Astrocyte (in vitro differentiated cells and primary cell): ENCODE measurements at places on chromosomes 2 and 18. TPM values are rescaled to one million over a fixed set of nuclear protein-coding genes. Genes with fewer than 3 reads are reported as not detected.
A peak's percentile ranks its signal among the peaks of the same experiment; 100 is the strongest.

ALPG gene
- total RNA-seq = 0.19 and 0.27 TPM in 2 replicates

NBAS gene
- 57.6 and 61.5 TPM in 2 replicates for total RNA-seq

LAMA3 gene
- total RNA-seq = 0.50 and 0.86 TPM in 2 replicates

ITPRIPL1 gene
- 0.10 and 0.45 TPM in 2 replicates for total RNA-seq

SLC8A1 gene
- total RNA-seq = 33.5 and 34.8 TPM in 2 replicates

HNMT gene
- 15.3 and 17.3 TPM in 2 replicates for total RNA-seq

ASB1 gene
- 30.6 and 31.7 TPM in 2 replicates for total RNA-seq

CNDP1 gene
- total RNA-seq = 0.31 TPM in 1 of 2 replicates, not detected in the other

IL36B gene
- total RNA-seq = not detected in 2 replicates

TFPI gene
- 52.9 and 56.6 TPM in 2 replicates for total RNA-seq

ABCB11 gene
- 0.02 TPM in 1 of 2 replicates, not detected in the other for total RNA-seq

GRCh38 chr2:103986001-103986400 is 867.9 kb upstream of the POU3F3 start:
- no peak for DNase-seq

GRCh38 chr2:215742021-215742420 is 271.3 kb downstream of the MREG start:
- no peak for DNase-seq

DNA sequence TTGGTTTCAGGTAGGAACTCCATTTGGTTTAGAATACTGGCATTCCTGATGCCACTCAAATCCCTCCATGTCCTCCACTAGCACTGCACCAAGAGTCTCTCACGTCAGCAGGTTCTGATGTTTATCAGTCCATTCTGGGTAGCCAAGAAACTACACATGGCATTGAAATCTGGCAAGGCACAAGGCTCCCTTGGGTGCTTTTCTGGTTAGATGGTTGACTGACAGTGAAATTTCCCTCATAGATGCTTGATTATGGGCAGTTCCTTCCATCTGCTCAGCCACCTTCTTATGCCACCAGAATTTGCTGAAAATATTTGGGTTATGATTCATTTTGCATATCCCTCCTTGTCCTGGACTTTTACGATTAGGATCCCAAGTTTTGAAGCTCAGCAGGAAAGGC is 32.6 kb downstream of the EDAR start:
- no peak for DNase-seq

DNA sequence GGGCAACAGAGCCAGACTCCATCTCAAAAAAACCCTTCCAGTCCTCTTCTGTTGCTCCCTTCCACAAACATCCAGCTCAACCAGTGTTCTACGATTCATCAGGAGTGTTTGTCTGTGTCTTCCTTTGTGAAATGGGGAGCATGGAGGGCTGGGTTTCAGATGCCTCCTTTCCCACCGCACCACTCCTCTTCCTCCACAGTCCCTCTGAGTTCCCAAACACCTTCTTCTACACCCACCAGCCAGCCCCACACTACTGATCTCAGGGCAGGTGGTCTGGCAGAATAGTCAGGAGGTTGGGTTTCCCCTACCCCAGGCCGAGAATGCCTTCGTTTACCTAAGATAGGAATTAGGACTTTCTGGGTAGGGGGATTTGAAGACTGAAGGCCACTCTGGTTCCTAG is 36.9 kb downstream of the NGEF start:
- no peak for DNase-seq

DNA sequence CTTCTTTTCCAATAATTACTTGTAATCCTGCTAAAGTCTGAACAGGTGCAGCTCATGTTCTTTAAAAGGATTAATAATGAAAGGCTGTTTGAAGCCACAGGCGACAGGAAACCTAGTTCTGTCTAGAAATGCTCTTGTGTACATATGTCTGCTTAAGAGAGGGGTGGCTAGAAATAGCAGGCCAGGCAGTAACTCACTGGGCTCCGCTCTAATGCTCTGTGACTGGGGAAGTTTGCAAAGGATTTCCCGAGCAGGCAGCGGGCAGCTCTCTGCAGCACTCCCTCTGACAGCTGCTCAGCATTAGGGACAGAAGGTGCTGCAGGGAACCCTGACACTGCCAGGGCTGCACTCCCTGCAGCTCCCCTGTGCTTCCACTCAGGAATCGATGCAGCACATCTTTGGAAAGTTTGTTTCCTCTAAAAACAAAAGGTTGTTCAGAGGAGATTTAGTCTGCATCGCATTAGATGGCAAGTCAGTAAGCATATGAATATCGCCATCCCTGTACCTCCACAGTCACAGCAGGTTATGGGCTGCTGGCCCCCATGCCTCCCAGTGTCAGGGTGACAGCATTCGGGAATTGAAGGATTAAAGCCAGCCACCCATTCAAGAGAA is 33.1 kb upstream of the TTC39C start:
- DNase-seq = no peak

GRCh38 chr2:24520175-24520574 is 29.1 kb downstream of the NCOA1 start:
- no peak for DNase-seq

DNA sequence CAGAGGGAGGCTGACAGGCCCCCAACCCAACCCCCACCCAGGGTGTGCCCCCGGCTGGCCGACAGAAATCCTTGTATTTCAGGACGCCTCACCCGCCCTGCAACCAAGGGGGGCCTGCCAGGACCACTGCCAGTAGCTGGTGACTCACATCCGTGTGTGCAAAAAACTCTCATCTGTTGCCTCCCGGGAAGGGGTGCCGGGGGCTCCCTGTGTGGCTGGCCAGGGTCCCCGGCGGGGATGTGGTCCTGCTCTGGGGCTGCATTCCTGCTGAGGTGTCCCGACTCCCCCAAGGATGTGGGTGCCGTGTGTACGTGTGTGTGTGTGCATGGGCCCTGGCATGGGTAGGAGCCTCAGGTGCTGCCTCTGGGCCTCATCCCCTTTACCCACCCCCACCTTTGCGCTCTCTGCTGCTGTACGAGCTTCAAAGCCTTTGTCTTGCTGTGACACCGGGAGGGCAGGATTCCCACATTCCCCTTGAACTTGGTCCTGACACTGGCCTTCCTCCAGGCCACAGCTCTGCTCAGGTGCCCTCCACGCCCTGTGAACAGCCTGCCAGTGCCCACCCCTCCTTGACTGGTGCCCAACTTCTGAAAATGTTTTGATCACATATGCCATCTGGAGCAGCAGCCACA is 226.3 kb upstream of the HDAC4 start:
- DNase-seq = peak; percentile 8

DNA sequence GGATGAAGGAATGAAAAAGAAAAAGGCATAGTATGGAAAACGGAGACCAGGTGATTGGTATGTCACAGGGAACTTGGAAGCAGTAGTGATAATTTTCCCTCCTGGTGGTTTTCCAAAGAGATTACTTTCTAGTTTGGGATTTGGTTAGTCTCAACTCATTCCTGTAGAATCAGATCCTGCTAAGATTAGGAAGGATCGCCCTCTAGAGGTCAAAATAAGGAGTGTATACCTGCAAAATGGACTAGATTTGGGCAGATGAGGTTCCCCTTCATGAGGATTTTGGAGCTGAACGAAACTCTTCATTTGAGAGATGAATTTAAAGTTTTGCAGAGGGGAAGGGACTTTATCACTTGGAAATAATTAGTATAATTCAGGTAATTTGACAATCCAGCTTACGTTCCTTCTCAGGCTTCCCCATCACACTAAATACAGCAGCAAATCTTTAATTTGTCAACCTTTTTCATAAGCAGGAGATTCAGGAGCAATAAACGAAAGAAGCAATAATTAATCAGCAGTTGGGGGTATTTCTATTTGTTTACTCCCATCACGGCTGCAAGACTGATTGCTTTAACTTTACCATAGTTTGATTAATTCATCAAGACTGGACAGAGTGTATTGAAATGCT is 65.2 kb downstream of the CCDC195 start:
- DNase-seq = peak; percentile 25

DNA sequence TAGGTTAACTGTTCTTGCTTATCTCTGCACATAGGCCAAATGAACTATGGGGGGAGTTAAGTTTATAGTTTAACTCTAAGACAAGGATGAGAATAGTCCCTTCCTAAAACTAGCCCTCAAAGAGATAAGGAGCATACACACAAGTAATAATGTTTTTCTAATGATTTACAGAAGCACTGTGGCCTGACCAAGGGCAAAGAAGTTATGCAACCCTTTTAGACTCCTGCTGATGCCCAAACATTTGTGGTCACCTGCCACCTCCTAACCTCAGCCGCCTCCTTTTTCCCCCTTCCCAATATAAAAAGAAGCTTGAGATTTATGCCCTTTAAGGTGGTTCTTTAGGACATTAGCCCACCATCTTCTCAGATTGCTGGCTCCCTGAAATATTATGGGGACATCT is 357.7 kb downstream of the ALK start:
- no peak for DNase-seq

DNA sequence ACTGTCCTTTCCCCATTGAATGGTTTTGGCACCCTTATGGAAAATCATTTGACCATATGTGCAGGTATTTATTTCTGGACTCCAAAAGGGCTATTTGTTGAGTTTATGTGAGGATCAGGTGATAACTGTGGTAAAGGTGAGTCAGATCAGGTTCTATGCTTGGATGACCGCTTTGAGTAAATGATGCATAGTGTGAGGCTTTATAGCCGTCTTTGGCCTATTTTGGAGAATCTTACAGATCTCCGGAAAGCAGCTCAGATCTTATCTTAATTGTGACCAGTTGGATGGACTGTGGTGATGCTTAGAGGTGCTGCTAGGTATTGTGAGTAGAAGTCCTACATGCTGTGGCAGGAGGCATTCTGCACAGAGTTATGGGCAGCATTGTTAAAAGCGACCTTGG is 126.2 kb downstream of the METTL8 start:
- DNase-seq = no peak

DNA sequence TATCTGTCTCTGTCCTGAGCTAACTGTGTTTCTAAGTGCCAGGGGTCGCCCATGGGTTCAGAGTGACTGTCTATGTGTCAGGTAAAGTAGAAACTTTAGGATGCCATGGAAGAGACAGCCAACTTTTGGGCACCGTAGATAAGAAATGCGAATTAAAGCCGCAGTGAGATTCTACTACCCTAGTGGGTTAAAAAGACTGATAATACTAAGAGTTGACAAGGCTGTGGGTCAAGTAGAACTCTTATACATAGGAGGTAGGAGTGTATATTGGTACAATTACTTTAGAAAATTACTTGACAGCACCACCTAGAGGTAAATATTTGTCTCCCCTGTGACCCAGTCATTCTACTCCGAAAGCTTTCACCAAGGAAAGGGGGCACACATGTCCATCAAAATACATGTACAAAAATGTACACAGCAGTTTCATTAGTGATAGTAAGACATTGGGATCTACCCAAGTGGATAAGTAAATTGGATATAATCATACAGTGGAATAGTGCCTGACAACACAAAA is 371.3 kb downstream of the SLC4A3 start:
- no peak for DNase-seq

GRCh38 chr2:63465633-63466032 is 122.6 kb downstream of the WDPCP start:
- DNase-seq = peak; percentile 26

- DNase-seq = no peak
Observed at GRCh38 chr2:190717306-190717705, 68.4 kb downstream of the NAB1 start.

GRCh38 chr2:43511199-43511598 is 84.6 kb downstream of the THADA start:
- DNase-seq = no peak

DNA sequence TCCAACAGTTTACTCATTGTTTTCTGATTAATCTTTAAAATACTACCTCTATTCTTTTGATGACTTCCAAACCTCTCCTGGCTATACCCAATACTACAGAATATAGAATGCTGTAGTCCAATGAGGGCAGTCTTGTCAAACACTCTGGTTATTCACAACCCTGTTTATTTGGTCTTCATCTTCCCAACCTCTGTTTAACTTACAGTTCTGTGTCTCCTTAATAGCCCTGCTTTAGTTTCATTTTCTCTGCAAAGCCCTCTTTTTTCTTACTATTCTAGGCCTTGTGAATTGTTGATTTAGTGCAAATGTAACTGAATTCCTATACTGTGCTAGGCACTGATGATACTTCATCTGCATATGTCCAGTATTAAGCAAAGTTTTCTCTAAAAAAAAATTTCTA is 40.0 kb downstream of the ACVR2A start:
- no peak for DNase-seq

- DNase-seq = no peak
Observed at GRCh38 chr2:105795575-105795934, 50.8 kb downstream of the NCK2 start.

DNA sequence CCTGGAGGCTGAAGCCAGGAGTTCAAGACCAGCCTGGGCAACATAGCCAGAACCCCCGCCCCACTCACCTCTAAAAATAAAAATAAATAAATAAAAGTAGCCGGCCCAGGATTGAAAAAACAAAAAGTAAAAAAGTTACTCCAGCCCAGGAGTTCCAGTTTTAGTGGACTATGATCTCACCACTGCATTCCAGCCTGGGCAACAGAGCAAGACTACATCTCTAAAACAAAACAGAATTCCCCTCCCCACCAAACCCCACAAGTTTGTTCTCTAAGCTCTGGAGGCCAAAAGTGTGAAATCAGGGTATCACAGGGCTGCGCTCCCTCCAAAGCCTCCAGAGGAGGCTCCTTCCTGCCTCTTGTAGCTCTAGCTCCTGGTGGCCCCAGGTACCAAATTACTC is 1.7 kb downstream of the D2HGDH start:
- DNase-seq = no peak

- DNase-seq = no peak
Observed at GRCh38 chr2:238688193-238689153, 159.4 kb upstream of the TWIST2 start.

DNA sequence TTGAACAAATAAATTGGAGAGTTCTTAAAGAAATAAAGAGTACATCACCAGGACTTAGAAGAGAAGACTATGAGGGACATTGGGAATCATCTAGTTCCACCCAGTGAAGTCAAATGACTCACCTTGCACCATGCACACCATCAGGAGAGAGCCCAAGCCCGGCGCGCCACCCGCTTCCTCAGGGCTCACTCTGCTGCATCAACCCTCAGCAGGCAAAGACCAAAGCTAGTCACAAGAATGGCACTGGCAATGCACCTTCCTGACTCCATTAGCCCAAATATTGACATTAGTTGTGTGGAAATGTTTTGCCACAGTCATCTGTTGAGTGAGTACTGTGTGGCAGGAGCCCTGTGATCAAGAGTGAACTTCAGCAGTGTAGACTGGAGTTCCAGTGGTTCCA is 7.1 kb upstream of the LYPD6B start:
- no peak for DNase-seq
